T-helper 9 cell (primary cell): ENCODE measurements at places on chromosomes 4 and X.

- DNase-seq, result no peak
These were observed 107.3 kb upstream of the PABPC4L start for GRCh38 chr4:134308910-134309309.

DNA sequence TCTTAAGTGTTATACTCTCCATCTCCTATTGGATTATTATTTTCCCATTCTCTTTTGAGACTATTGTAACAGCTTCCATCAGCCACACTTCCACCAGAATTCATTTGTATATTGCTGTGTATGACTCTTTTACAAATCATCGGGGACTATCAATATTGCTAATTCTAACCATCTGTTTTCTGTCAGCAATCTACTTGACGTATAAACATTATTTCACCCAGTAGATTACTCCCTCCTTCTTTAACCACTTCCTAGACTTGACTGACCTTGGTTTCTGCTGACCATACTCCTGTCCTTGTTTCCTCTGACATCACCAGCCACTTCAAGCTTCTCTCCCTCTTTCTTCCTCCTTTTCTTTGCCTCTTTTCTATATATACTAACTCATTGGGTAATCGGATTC, 402.9 kb downstream of the PCDH18 start:
- no peak for DNase-seq

DNA sequence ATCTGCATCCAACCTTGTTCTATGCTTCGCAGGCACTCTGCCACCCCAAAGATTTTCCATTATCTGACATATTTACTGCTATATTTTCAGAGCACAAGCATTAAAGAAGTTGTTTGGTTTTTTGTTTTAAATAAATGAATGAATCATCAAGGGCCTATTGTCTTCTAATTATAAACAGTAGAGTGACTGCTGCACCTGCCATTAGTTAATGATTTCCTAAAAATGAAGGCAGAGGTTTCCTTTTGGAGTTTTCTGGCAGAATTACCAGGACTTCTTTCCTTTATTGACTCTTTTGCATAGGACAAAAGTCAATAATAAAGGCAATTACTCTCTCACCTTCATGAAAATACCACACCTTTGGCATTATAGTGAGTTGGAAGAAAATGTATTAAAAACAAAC, 238.1 kb downstream of the INPP4B start:
- DNase-seq, result no peak

DNA sequence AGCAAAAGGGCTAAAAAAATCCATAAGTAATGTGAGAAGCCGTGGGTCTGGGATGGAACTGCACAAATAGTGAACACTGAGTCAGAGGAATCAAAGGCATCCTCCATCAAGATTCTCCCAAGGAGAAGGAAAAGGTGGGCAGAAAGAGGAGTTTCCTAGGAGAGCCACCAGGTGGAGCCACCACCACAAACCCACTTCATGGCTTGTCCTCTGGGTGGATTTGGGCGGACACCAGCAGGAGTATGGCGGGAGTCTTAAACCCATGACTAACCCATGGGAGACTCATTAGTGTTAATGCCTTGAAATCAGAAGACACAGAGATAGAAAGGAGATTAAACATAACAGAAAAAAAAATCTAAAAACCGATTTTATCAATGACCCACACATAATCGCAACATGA, 147.7 kb downstream of the SH3KBP1 start:
- DNase-seq, result peak; percentile 35

DNA sequence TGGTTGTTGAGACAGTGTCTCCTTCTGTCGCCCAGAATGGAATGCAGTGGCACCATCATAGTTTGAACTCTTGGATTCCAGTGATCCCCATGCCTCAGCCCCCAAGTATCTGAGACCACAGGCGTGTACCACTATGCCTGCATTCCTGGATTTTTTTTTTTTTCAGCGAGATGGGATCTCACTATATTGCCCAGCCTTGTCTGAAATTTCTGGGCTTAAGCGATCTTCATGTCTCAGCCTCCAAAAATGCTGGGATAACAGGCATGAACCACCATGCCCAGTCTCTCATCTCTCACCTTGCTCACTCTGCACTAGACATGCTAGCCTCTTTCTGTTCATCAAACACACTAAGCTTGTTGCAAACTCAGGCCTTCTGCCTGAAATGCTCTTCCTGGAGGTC, 104.1 kb downstream of the UBE2K start:
- DNase-seq, result no peak

DNA sequence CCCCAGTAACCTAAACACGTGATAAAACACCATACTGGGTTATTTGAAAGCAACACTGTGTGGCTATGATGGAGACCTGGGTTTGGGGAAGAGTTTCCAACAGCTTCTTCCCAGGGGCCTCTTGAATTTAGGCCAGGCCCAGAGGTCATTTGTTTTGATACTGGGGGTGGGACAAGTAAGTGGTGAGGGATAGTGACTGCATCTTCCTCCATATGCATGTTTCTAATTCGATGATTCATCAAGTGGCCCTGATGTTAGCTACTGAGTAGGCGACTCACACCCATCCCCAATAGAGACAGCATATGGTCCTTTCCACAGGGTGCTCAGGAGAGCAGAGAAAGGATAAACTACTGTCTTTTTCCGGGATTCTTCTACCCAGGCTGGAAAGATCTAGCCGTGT, 2.7 kb downstream of the NDP start:
- no peak for DNase-seq

DNA sequence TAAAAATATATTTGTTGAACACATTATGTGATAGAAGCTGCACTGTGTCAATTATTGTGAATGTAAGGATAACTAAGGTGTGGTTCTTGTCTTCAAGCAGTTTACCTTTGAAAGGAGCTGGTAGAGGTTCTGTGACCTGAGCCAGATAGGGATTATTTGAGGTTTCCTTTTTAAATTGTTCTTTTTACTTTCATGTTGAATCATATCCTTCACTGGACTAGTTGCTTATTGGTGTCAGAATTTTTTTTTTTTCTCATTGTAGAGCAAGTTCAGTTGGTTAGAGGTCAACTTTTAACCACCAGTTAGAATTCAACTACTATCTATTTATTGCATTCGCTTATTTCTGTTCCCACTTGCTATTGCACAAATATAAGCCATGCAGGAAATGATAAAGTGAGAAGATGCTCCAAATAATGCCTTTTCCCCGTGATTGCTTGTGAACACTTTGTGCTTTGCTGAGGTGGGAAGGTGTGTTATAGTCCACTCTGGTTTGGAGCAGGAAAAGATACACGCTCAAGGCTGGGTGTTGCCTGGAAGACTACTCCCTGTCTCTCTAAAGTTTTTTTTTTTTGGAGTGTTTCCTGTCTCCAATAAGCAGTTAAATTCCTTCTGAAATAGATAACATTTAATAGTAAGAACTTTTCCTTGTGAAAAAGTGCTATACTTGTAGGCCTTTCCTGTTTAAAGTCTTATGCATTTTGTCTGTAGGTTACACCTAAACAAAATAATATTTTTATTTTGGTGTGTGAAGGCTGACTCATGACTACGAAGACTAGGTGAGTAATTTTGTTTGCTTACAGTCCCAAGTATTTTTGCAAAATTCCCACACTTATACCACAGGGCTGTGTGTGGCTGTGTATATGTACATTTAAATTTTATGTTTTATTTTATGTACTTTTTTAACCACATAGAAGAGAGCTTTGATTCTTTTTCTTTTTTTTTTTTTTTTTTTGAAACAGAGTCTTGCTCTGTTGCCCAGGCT, 83.8 kb upstream of the LCORL start:
- DNase-seq, result no peak

GRCh38 chr4:6198768-6199421, 1.5 kb downstream of the JAKMIP1 start:
- DNase-seq, result no peak

DNA sequence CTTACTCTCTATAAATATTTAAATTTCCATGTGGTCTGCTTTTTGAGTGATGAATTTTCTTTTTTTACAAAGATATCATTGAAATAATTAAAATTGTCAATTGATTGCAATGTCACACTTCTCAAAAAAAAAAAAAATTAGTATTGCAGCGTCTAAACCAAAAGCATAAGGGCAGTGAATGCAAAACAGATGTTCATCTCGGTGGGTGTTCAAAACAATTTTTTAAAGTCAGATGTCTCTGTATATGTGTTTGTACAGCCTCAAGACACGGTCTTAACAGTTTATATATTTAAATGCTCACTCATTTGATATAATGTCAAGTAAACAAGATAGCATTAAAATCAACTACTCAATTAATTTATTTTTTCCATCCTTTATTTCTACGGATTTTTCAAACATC, 52.3 kb downstream of the PALLD start:
- DNase-seq, result no peak

DNA sequence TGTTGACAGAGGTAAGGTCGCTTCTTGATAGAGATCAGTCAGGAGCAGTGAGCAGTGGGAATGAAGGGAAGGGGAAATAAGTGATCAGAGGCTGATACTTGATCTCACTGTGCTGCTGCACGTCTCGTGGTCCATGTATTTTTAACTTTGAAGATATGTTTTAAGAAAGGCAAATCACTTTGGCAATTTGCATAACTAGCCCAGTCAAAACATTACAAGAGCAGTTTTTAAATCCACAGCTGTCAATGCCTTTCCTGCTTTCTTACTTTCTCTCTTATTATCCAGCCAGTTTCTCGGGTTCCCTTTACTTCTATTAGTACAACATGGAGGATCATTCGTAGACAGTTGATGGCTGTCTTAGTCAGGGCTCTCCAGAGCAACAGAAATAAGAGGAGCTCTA, 472.8 kb downstream of the TMA16 start:
- DNase-seq, result no peak

DNA sequence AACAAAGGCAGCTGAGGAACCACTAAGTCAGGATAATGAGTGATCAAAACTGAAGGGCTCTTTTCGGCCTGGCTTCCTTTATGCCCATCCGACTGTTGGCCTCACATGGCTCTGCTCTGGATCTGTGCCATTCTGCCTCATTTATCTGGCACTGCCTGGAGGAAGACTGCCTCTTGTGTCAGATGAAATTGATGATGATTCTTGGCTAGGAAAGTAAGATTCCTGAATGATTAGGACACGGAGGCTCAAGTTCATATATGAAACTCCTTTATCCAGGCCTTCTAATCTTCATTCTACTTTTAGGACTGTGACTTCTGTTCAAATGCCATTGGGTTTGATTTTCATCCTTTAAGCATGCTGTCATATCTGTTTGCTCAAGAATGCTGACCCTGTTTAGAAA, 475.4 kb upstream of the RPS6KA3 start:
- DNase-seq, result no peak

GRCh38 chr4:184317234-184317918, 99.7 kb upstream of the ENPP6 start:
- no peak for DNase-seq

DNA sequence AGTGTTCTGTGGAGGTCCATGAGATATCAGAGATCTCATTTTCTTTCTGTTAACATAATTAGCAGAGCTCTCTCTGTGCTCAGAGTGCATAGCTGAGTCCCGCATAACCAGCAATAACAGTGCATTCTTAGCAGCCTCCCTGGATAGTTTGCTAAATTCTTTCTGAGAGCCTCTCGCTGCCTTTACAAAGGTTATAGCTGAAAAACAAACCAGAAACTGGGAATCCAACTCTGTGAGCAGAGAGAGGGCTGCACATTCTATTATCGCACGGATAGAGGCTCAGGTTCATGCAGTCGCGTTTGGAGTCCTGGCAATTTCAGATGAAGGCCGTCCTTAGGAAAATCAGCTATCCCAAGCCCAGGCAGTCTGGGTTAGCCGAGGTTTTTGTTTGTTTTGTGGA, 1.2 kb downstream of the ENPP6 start:
- DNase-seq, result no peak

DNA sequence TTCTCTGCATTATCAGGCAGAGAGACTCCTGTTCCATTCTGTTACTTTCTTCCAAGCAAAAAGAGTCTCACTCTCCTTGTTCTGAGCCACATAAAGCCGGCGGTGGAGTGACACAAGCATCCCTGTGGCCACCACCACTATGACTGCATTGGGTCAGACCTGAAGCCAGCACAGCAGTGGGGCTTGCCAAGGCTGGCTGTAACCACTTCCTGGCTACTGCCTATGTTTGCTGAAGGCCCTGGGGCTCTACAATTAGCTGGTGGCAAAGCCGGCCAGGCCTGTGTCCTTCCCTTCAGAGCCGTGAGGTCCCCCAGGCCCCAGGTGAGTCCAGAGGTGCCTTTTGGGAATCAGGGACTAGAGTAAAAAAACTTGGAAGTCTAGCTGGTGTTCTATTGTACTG, 31.8 kb downstream of the PLAC8 start:
- DNase-seq, result no peak

DNA sequence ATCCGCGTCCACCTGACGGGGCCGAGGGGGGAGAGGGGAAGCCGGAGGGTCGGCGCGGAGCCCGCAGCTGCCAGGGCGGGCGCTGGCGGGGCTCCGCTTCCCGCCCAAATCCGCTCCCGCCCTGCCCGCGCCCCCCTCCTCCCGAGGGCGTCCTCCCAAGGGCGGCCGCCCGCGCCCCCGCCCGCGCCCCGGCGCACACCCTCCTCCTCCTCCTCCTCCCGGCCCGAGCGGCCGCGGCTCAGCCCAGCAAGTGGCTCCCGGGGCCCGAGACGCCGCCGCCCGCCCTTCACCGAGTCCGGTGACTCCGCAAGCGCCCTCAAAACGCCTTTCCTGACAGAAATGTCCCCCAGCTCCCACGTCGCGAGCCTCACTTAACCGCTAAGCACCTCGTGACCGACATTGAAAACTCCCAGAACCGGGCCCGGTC, 487 bp downstream of the HMGB2 start:
- DNase-seq, result peak; percentile 38

DNA sequence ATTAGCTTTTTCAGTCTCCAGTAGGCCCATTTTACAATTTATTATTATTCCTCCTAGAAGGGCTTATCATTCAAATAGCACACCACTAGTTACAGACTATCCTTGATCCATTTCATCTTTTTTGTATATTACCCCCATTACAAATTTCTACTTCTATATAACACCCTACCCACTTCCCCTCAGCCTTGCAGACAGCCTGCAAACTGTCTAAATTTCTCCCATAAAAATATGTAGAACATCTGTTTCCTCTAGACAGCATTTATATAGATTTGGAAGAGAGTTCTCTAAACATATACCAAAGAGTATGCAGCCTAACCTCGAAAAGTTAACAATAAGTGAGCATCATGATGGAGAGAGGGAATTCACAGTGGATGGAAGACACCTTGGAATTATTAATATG, 30.8 kb downstream of the COMMD8 start:
- DNase-seq, result no peak

DNA sequence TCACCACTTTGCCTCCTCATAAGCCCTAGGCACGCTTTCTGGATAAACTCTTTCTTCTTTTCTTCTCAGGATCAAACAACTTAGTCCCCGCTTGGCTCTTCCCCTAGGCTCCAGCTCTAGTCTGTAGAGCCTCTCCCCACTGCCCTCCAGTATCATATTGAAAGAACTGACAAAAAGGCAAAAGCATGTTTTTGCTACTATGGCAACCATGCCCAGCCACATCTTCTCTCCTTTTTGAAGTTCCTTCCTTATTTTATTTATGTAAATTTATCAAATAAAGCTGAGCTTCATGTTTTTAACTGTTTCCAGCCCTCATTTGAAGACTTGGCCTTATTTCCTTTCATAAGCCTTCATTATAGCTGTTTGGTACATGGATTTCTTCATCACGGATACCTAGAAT, 86.0 kb upstream of the LIMCH1 start:
- DNase-seq, result no peak

DNA sequence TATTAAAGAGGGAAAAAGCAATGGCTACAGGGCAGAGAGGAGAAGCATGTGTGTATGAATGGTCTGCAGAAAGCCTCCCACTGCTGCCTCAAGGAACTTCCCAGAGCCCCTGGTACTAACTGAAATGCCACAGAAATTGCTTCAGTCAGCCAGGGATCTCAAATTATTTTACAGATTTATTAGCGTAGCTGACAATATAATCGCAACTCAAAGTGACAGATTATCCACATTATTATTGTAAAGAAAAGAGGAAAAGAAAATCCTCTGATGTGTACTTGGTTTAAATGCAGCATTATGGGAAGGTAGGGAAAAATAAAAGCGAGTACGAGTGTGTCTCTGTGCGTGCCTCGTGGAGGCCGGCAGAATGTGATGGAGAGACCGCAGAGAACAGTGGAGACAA, 202.7 kb downstream of the DCLK2 start:
- no peak for DNase-seq
